ENCODE measurements at places on chromosomes 6 and 20. TPM values are rescaled to one million over a fixed set of nuclear protein-coding genes. Genes with fewer than 3 reads are reported as not detected.

ENPP5 gene
- total RNA-seq = not detected

TGM6 gene
- total RNA-seq = not detected

MYLK4 gene
- total RNA-seq = 0.87 TPM

ZSWIM1 gene
- 3.0 TPM for total RNA-seq

HNF4A gene
- not detected for total RNA-seq

DLGAP4 gene
- total RNA-seq = 11.6 TPM

ASXL1 gene
- 39.3 TPM for total RNA-seq

TBP gene
- total RNA-seq = 6.9 TPM

Data from dermis lymphatic vessel endothelial cell (primary cell).